ENCODE measurements at places on chromosomes 6 and 20.

GRCh38 chr6:132067286-132067685, 116.1 kb upstream of the CCN2 start:
- no peak for DNase-seq

DNA sequence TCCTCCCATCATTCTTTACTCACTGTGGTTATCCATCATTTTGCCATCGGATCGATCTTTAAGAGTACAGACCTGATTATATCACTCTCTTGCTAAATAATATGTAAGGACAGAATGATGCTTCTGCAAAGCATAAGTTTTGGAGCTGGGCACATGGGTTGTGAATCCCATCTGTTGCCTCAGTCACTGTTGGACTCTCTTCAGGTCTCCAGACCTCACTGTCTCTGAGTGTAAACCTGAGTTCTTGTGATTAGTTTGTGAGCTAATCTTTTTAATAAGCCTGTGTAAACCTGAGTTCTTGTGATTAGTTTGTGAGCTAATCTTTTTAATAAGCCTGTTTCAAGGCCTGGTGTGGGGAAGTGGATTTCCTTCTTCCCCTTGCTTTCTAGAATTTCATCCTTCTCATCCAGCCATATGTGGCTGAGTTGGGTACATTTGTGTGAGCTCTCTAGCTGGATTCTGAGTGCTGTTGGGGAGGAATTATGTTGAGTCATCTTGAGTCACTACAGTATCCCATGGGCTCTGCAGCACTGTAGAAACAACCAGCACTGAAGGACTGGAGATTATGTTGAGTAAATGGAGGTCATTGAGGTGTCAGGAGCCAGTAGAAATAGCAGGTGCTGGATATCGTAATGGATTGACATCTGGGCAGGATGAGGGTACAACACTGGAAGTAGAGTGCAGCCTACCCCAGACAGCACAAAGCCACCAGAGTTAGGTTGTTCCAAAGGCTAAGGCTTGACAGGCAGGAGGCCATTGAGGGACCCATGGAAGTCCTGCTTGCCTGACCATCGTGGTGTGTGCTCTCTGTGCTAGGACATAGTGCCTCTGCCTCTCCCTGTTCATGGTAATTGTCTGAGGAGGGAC, 52.4 kb downstream of the SCAND1 start:
- DNase-seq, result no peak

GRCh38 chr20:33160681-33161080, 7.3 kb upstream of the BPIFA2 start:
- no peak for DNase-seq

DNA sequence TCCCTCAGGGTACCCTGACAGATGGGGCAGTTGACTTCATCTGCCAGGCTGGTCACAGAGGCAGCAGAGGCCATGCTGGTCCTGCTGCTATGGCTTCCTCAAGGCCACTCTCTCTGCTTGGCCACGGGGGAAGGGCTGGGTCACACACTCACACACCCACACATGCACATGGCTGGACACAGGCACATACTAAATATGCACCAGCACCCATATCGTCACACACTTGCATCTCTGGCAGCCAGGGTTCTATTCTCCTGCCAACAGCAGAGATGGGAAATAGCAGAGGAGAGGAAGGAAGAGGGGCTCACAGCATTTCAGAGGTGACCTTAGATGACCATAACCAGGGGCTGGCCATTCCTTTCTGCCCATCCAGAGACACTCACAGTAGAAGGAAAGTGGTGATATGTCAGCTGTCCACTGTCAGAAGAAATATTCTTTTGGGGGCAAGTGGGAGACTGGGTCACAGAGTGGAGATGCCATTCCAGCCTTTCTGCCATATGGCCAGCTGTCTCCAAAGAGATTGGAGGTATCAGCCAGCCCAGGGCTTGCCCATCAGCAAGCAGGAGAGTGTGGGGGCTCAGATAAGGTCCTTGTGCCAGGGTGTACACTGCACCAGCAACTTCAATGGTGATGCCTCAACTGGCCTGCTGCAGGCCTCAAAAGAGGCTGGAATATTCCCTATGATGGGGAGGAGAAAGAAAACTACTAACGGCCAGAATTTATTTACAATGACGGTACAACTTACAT, at the start of gene TRIM10:
TRIM10 (minus strand) TSS at position 427 of the 747 bp plus-strand sequence; CDS start at position 74, 353 bp downstream.
- no peak for DNase-seq

DNA sequence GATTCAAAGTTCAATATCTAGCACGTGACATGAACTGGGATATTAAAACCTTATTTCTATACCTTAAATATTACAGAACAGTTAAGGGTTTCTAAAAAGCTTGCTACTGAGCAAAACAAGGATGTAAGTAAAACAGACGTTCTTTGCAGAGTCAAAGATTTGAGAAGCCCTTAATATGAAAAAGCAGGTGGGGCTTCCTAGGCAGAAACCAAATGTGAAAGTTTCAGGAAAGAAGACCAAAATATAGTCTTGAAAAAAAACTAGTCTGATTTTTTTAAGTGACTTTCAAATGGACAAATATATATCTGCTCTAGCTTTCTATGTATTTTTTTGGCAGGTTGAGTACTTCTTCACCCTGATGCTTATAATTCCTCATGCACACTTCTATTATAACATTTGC, 63.2 kb downstream of the TNFRSF21 start:
- no peak for DNase-seq

DNA sequence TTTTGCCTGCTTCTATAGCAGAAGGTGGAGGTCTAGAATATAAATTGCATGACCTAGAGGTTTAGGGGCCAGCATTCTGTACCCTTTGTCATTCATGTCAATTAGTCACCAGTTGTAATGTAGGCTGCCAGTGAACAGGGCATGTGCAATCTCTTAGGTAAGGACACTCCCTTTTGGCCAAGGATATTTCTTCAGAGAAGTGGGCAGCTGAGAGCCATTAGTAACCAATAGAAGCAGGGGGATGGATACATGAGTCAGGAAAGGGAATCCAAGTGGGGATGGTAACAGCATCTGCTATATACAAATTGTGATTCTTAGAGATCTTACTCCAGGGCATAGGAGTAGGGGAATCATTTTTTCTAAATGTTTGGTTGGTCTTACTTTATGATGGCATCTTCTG, 494.2 kb upstream of the JAG1 start:
- DNase-seq, result no peak

GRCh38 chr20:43667341-43668132, 623 bp downstream of the MYBL2 start:
- DNase-seq, result no peak

- no peak for DNase-seq
Measured at GRCh38 chr20:63284544-63284949, 8.4 kb upstream of the COL20A1 start.

- DNase-seq, result no peak
Measured at GRCh38 chr20:47315339-47316056, 41.0 kb downstream of the ZMYND8 start.

- DNase-seq, result no peak
Measured at GRCh38 chr6:167794161-167795157, 32.3 kb upstream of the AFDN start.

- DNase-seq, result no peak
Measured at GRCh38 chr20:32527447-32528055, 57.6 kb downstream of the NOL4L start.

DNA sequence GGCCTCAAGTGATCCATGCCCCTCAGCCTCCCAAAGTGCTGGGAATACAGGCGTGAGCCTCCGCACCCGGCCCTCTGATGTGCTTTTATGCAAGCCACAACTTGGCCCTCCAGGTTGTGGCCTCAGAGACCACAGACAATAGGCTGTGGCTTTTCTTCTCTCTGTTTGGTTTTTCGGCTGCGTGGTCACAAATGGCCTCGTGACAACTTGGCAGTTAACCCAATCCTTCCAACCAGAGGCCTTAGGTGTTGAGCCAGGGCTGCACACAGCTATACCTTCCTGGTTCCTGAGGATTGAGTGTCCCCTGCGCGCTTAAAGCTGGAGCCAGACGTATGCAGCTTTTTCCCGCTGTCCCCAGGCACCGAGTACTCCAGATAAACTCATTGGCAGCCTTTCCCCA, 6.3 kb upstream of the TGM3 start:
- no peak for DNase-seq

DNA sequence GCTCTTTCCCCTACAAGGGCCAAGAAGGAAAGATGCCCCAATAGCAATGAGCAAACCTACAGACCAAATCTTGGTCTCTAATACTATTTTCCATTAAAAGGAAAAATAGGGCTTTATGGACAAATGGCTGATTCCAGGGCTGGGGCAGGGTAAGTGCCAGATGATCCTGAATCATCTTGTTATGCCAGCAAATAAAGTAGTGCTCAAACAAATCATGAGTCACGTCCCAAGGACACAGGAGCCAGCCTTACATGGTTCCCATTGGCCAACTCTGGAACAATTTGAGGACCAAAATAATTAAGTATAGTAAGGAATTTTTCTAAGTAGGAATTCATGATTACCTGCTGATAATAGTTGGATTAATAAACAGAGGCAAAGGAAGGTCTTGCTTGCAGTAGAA, 53.2 kb upstream of the NKX2-4 start:
- DNase-seq, result no peak

DNA sequence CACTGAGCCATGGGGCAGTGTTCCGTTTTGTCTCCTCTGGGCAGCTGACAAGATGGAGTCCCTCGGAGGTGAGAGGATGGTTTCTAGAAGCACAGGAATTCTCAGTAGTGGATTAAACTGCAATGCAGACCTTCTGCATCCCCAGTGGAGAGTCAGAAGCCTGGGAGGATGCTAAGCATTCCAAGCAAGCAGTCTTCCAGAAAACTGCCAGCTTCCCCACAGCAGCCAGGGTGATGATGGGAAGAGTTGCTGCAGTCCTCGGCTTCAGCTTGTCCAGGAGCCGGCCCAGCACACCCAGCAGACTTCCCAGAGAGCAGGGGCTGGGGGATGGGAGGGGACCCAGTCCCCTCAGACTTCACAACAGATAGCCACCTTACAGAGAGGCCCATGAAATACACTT, 163.6 kb downstream of the LY86 start:
- no peak for DNase-seq

GRCh38 chr20:46057856-46058598, 29.0 kb downstream of the SLC12A5 start:
- no peak for DNase-seq

DNA sequence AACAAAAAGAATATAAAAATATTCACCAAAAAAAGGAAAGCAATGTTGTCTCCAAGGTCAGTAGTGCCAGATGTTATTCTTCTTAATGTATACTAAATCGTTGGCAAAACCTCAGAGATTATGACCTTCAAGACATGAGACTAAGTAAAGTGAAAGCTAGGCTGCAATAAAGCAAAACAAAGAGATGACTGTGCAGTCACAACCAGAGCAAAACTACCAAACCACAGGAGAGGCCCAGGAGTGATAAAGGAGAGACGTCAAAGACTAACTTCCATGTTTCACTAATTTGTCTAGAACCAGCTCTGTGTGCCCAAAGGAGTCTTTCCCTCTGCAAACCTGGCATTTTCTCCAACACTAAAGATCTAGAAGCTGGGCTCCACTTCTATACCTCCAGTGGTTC, 155.9 kb upstream of the POU3F2 start:
- DNase-seq, result no peak

DNA sequence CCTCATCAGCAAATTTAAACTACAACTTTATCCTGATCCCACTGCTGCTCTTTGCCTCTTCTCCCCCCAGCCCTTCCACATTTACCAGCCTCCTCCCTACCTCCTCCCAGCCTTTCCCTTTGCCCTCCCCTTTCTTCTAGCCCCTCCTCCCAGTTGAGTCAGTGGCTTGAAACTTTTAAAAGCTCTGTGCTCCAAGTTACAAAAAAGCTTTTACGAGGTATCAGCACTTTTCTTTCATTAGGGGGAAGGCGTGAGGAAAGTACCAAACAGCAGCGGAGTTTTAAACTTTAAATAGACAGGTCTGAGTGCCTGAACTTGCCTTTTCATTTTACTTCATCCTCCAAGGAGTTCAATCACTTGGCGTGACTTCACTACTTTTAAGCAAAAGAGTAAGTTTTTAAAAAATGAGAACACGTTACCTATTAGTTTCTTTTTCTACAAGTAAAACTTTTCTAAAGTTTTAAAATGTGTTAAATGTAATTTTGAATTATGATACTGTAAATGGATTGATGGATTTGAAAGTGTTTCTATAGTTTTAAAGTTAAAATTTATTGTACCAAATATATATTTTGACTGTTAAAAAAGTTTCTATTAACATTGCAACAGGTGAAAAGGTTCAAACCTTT, at the start of gene GJA1:
GJA1 (plus strand) TSS at position 203 of the 626 bp plus-strand sequence. CDS start 11,202 bp downstream, outside the sequence.
- no peak for DNase-seq

DNA sequence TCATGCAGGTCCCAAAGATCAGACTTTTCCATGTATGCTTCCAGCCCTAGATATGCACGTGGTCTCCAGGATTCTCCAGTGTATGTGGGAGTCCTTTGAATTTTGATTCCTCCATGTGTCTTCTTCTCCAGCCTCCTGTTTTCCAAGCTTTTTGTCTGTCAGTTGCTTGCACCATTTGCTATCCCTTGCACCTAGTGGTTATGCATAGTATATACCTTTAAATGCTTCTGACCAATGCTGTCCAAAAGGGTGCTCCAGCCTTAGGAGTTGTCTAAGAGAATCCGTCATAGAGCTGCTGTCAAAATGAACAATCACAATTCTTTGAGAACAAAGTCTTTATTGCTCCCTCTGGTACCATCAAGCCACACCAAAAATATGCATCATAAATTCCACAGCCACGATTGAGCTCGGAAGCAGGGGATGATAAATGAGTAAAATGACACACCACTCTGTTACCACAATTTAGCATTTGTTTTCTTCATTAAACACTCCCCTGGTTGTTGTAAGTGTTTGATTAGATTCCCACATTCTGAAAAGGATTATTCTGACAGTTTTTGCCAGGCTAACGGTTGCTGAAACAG, 706.2 kb upstream of the GJE1 start:
- no peak for DNase-seq

- DNase-seq, result no peak
Measured at GRCh38 chr20:24337069-24337468, 132.4 kb upstream of the SYNDIG1 start.

GRCh38 chr6:137471986-137472385, 22.2 kb downstream of the OLIG3 start:
- peak; percentile 83 for DNase-seq

DNA sequence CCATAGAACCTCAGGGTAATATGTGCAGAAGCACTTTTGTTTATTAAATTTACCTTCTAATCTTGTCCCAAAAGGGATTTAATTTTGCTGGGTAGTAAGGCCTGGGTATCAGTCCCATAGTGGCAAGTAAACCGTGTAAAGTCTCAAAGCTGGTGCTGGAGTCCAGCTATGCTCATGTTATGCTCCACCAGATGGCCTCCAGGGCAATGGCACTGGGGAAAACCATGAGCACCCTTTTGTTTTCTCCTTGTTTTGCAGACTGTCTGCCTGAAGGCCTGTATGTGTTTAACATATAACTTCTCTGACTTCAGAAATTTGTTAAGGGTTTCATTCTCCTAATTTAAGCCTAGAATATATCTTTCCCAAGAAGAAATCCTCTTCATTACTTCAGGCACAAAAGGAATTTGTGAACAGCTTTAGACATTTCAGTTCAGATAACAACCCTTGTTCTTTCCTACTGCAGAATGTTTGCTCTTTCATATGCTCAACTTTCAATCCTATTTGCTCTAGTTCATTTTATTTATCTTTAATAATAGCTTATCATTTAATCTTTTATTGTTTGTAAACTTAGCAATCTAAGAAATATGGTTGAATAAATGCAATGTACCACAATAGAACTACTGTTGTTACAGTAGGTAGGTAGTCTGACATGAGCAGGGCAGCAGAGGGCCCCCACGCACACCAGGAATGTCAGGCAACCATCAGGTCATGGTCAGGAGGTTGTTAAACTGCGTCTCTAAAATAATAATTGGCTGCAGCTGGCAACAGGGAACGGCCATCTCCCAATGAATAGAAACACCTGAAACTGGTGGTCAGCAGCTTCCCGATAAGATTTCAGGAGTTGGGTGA, 162.8 kb downstream of the TENT5A start:
- DNase-seq, result no peak

- no peak for DNase-seq
Measured at GRCh38 chr6:161265975-161266374, 7.9 kb downstream of the AGPAT4 start.

Data from cerebellar nuclear complex (tissue), 1 donor.